ENCODE measurements at places on chromosomes 2 and 18.

DNA sequence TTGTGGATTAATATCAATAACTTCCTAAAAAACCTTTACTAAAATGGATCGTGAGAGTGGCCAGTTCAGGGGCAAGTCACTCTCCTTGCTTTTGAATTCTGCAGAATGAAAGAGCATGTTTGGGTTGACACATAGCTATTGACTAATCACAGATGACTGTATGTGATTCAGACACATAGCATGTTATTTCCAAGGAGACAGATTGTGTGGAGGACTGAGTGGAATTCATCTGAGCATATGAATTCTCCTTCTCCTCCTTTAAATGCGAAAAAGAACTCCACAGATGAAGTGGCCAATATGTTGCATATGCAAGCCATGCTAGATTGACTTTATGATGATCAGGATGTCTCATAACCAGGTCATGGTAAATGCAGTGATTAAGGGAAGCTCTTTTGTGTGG is 249.4 kb upstream of the FAM98A start:
- no peak for DNase-seq

DNA sequence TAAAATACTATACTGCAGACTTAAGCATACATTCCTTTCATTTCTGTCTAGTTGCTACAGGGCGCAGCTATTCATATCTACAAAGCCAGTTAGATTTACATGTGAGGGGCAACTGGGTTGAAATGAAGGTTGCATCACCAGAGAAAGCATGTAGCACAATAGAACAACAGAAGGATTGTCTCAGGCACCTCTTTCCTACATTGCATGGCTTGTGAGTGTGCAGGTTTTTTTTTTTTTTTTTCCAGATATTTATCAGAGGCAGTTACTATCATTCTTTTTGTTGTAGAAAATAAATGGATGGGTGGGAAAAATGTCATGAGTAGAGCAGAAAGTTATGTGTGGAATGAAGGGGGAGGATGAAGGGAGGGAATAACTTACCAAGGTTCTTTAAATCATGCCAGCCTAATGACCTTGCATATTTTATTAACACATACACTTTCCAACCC is 86.8 kb downstream of the ERBB4 start:
- DNase-seq: no peak

GRCh38 chr2:240162032-240162431 is 21.6 kb upstream of the OTOS start:
- no peak for DNase-seq

DNA sequence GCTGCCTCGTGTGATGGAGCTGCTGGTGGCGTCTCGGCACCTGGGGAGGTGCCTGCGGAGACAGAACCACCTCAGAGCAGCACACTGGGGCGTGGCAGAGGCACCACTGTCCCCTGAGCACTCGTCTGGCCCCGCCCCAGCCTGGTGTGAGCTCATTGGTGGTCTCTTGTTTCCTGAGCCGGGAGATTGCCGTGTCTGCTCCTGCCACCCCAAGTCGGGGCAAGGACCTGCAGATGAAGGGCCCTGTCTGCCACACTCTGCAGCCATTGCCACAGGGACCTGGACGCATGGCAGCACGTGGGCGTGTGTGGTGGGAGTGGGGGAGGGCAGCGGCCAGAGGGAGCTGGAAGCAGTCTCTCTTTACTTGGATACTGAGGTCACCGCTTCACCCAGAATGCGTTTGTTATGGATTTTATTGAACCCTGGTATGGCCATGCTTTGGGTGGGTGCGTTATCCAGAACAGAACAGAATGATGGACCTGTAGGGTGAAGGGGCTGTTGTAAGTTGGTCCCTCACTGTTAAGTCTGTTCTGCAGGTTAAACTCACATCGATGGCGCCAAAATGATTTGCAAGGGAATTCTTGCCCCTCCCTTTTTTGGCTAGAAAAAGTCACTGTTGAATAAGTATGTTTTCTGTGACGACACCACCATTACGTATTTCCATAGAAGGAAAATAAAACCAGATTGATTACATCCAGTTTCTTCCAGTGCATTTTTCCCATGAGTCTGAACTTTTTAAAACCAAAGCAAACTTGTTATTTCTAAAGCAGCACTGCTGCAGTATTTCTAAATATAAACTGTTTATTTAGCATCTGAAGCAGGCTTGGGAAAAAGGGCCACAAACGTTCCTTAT is 92.0 kb downstream of the USP40 start:
- no peak for DNase-seq

- no peak for DNase-seq
Observed at GRCh38 chr2:176123411-176124109, 1.0 kb downstream of the HOXD9 start.

- no peak for DNase-seq
Observed at GRCh38 chr2:44369392-44369791, 7.6 kb downstream of the CAMKMT start.

- DNase-seq: no peak
Observed at GRCh38 chr2:12196495-12196894, 450.1 kb downstream of the LPIN1 start.

- no peak for DNase-seq
Observed at GRCh38 chr2:177554365-177554764, 161.8 kb downstream of the AGPS start.

DNA sequence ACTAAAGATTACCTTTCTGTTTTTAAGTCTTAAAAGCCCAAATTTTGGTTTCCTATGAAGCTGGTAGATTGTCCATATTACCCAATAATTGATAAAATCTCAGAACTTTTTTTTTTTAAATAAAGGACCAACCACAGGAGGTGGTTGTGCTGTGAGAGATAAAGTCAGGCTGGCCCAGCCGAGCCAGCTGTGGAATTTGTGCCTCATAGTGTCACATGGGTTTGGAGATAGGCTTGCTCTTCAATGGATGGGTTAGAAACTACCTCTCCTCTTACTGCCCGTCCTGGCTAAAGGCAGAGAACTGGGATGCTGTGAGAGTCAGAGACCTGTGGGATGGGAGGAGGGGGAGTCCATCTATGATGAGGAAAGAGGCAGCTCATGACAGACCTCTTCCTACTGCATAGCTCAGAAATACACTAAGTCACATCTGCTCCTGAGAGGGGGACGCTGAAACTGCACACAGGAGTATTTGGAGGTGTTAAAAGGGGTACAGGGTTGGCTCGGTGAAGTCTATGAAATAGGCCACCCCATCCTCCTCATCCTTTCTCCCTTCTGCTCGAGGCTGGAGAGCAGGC is 99.7 kb upstream of the MGAT4A start:
- no peak for DNase-seq

GRCh38 chr2:78992451-78992806 is 33.1 kb upstream of the REG3G start:
- no peak for DNase-seq

GRCh38 chr2:200901459-200902072 is 12.4 kb downstream of the NIF3L1 start:
- peak; percentile 86 for DNase-seq

- DNase-seq: no peak
Observed at GRCh38 chr2:96540136-96540535, 3.6 kb downstream of the ARID5A start.

DNA sequence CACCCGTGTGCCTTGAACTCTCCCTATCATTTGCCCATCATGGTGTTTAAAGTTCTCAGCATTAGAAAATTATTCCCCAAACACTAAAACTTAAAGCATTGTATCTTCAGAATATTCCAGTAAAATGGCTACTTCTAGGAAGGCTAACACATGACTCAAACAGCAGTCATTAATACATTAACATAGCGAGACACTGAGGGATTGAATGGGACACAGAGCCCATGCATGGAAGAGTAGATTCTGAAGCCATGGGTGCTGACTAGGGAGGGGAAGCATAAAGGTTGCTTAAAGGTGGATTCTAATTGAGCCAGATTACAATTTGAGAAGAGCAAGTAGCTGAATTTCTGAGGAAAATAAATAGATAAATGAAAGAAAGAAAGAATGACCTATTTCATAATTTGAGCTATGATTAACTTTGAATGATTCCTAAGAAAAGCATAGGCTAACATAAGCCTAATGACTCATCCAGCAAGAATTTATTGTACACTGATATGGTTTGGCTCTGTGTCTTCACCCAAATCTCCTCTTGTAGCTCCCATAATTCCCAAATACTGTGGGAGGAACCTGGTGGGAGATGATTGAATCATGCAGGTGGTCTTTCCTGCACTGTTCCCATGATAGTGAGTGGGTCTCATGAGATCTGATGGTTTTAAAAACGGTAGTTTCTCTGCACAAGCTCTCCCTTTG is 79.8 kb upstream of the PIK3C3 start:
- no peak for DNase-seq

- no peak for DNase-seq
Observed at GRCh38 chr2:9251154-9252001, 44.8 kb downstream of the ASAP2 start.

- no peak for DNase-seq
Observed at GRCh38 chr2:119011162-119011909, 69.3 kb downstream of the MARCO start.

DNA sequence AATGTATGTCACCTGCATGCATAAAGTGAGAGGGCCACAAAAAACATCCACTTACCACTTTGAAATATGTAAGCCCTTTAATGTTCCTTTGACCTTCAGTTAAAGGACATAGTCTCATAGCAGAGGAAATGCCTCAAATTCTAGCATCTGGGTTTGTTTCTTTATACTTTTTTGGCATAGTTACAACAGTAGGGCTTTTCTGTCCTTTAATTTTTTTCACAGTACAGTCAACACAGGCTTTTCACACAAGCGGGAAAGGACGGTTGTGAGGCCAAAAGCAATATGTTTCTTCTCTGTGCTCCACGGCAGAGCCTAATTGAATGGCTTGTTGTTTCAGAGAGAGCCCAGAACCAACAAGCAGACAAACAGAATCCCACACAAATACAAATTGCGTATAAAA is 57.6 kb downstream of the CRIM1 start:
- no peak for DNase-seq
